GM13977 (cell line): ENCODE measurements at places on chromosomes 6 and 20.

- DNase-seq: no peak
Measured at GRCh38 chr20:24968278-24968800, 19.3 kb downstream of the CST7 start.

DNA sequence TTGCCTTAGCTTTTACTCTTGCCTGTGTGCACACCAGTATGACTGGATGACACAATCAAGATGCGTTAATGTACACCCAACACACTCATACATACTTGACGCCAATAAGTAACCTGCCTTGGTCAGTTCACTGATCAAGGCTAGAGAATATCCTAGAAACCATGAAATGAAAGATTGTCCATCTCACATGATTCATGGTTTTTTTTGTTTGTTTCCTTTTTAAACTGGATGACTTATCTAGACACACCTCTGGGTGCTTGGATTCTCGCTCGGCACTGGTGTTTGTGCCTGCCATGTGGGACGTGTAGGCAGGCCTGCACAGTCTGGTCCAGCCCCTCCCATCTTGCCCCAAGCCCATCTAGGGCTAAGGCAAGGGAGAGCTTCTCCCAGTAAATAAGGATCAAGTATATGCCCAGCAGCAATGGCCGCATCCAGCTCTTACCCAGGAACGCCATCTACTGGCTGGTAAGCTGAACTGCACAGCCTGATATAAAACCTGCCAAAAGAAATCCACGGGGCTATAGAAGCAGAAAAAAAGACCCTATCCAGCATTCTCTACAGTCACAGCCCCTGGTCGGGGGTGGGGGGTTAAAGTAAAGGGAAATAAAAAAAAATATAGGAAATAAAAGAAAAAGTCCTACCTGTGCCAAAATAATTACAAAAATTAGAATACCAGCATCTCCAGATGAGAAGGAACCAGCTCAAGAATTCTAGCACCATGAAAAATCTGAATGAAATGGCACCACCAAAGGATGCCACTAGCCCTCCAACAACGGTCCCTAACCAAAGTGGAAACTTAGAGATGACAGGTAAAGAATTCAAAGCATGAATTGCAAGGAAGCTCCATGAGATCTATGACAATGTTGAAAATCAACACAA lies 73.3 kb downstream of the OTOR start:
- peak; percentile 35 for DNase-seq

DNA sequence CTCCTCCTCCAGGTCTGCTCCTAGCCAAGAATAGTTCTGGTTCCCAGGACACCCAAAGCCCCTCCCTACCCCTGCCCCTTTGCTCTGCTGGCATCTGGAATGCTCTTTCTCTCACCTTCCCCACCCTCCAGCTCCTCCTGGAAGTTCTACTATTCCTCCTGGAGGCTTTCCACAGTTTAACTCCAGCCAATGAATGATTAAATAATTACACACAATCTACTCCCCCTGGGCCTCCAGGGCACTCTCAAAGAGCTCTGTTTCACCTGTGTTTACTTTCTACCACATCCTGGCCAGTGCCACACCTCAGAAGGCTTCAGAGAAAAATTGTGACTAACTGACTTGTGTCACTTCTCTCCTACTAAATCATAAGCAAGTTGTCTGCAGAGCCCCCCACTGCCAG lies 36.2 kb downstream of the GCM1 start:
- no peak for DNase-seq

- no peak for DNase-seq
Measured at GRCh38 chr20:33650111-33650752, 11.9 kb upstream of the C20orf144 start.

DNA sequence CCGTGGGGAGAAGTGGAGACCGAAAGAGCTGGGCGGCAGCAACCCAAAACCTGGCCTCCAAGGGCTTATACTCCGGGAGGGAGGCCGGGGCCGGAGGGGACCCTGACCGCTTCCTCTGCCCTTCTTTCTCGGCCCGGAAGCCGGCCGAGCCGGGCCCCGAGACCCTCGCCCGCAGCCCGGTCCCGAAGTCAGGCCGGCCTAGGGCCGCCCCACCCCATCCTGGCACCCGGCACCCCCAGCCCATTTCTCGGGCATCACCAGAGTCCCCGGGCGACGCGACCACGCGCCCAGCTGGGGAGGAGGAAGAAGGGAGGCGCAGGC lies 572 bp upstream of the ZDHHC14 start:
- DNase-seq: peak; percentile 51
